ENCODE measurements at places on chromosomes 12 and 14.

GRCh38 chr14:28057359-28058296 is 709.0 kb upstream of the FOXG1 start:
- DNase-seq = no peak

- DNase-seq = no peak
Observed at GRCh38 chr12:91370086-91370868, 187.7 kb upstream of the DCN start.

DNA sequence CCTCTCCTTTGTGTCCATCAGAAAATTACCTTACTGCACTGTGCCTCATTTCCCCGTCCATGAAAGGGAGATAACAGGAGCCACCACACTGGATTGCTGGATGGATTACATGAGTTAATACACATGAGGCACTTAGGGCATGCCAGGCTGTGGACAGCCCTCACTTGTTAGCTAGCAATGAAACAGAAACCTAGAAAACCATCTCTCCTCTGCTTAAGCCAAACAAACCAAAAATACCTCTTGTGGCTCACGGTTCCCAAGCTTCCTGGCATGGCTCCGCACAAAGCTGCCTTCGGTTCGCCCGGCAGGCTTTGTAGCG is 660 bp upstream of the HCFC2 start:
- no peak for DNase-seq

- DNase-seq = no peak
Observed at GRCh38 chr14:61566537-61567225, 128.6 kb upstream of the HIF1A start.

- no peak for DNase-seq
Observed at GRCh38 chr14:45091710-45092109, 7.8 kb downstream of the PRPF39 start.

- no peak for DNase-seq
Observed at GRCh38 chr12:113709456-113709855, 237.8 kb upstream of the LHX5 start.

DNA sequence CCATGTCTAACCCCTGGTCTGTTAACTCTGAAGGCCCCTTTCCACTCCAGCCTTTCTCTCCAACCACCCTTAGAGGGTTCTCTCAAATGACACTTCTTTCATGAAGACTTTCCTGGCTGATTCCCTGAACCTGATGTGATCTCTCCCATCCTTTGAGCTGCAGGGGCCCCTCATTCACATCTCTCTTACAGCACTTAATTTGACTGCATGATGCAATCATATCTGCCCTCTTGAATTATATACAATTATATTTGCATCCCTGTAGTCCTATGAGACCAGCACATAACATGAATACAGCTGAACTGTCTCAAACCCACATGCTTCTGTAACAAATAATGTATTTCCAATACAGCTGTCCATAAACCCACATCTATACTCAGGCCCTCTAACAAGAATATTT is 56.4 kb downstream of the PPP2R5E start:
- DNase-seq = no peak

DNA sequence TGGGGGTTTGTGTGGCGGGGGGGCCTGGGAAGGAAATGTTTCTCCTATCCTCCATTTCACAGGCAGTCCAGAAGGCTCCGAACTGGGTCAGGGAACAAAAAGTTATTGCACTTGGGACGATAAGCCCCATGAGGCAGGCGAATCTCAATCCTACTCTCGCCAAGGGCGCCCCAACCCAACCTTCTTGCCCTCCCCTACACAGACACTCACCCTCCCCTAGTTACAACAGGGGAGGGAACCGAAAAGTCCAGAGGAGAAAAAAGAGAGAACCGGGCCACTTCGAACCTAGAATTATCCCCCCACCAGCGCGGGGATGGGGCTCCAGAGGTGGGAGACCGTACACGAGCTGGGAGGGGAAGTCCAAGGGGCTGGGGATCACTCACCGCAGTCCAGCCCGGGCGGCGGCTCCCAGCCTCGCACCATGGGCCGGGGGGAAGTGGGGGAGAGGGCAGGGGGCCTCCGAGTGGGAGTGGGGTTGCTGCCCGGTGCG is 357 bp downstream of the HOMEZ start:
- DNase-seq = no peak

DNA sequence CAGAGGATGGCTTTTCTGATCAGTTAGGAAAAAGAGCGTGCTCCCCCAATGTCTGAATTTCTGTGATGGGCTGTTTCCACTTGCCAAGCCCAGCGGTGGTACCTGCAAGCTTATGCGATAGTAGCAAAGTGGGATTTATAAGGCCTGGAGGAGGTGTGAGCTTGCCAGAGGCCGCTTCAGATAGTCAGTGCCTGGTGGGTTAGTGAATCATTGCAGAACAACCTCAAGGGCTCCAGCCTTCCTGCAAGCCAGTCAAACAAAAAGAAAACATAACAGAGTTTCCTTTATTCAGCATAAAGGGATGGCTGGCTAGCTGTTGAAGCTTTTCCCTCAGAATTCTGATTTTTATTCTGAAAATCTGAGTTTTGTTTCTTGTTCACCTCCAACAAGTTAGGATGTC is 7.6 kb upstream of the BMP4 start:
- DNase-seq = no peak

DNA sequence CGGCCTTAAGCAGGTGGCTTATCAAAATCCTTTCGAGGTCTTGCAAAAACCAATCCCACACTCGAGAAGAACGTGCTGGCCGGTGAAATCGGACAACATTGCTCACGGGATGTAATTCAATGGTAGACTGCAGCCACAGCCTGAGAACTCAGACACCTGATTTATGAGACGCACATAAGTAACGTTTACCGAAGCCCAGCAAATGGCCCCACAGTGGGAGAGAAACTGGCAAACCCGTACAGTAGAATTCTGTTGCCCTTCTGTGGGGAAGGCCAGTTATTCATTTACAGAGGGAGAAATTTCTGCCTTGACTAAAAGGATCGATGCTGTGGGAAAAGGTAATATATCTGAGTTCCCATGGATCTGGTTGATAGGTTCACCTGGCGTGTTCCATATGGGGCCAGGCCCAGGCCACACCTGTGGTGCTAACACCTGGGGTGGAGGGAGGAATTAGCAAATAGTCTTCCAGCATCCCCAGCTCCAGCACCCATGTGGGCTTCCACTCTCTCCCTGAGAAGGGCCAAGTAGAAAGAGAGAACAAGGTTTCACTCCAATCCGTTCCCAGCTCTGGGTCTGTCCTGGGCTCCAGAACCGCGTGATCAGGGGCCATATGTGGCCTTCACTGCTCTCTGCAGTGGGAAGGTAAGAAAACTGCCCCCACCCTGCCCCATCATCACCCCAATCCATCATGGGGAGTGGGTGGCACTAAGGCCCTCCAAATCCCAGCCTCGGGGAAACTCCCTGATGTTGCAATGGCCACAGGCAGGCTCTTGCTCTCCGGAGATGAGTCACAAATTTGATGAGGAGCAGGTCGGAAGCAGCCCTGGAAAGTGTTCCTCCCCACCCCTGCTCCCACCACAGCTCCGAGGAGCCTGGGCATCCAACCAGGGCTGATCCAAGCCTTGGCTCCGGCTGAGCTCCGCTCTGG is 12.7 kb downstream of the BDKRB1 start:
- no peak for DNase-seq

GRCh38 chr12:4441355-4442335 is 4.0 kb downstream of the FGF6 start:
- DNase-seq = peak; percentile 38

DNA sequence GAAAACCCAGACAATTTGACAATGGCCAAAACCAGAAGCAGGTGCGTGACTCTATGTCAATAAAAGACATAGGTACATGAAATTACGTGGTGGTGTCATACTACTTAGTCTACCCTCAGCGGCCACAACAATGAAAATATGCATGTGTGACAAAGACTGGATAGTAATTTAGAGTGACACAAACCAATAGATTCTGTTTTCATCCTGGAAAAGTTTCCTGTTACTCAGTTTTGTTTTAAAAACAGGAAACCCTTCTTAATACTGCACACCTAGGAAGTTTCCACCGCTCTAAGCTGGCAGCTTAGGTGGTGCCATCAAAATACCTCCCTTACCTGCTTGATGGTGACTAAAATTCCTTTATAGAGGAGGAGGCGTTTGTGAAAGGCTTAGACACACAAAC is 15.1 kb downstream of the POU6F1 start:
- no peak for DNase-seq

- DNase-seq = no peak
Observed at GRCh38 chr14:34338056-34338455, 124.0 kb downstream of the SPTSSA start.
